ENCODE measurements at places on chromosomes 16 and 17.

DNA sequence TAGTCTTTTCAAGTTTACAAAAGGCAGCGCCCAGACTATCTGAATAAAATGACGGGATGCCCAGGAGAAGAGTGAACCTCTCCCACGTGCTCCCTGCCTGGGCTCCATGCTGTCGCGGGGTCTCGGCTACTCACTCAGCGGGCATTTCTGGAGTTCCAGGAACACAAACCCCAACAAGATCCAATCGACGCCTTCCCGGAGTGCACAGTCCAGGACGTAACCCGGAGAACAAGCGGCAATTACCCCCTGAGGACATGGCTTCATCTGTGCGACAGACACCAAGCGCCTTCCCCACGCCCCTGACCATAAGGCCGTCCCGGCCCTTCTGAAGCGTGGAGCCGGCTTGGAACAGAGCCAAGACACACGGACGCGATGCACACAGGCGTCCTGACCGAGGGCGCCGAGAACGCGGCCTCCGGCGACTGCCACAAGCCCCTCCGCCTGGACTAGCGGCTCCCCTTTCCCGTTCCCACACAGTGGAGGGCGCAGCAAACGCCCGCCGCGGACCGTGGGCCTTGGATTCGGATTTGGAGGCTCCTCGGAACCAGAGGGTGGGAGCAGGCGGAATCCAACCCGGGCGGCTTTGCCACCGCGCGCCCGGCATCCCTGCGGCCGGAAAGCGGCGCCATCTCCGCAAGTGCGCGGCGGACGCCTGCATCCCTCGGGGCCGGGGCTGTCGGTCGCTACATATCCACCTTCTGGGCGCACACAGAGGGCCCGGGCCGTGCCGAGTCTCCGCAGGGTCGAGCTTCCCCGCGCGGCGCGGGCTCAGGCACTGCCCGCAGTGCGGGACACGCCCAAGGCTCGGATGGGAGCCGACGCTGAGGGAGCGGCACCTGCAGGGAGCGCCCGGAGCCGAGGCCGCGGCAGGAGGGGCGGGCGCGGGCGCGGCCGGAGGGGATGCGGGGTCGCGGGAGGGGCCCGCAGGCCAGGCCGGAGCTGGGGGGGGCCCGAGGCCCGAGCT, 725 bp downstream of the ABCA3 start:
- no peak for DNase-seq

- no peak for DNase-seq
Observed at GRCh38 chr17:79980246-79981043, 55.2 kb downstream of the TBC1D16 start.

DNA sequence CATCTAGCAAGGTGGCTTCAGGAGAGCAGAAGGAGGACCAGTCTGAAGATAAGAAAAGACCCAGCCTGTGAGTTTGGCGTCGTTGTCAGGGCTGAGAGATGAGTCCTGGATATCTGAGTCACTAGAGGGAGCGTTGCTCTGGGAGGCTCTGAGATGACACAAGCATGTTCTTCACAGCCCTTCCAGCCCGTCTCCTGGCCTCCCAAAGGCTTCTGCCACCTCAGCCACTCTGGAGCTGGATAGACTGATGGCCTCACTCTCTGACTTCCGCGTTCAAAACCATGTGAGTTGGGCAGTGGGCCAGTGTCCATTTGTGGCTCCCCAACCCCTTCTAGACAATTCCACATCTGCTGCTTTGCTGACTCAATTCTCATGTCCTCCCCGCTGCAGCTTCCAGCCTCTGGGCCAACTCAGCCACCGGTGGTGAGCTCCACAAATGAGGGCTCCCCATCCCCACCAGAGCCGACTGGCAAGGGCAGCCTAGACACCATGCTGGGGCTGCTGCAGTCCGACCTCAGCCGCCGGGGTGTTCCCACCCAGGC, 2.3 kb downstream of the TGFB1I1 start:
- DNase-seq = no peak

DNA sequence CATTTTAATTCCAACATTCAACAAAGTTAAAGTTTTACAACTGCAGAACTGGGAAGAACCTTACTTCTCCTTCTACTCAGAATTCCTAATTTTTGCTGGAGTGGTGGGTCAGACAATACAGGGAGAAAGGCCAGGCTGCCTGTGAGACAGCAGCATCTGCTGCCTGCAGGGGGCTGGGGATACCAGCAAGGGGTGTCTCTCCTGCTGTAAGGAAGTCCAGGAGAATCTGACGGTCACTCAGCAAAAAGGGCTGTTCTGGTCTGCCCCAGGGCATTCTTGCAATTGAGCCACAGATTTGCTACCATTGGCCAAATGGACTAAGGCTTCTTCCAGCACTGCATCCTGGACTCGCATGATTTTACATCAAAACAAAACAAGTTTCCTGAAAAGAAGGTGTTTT, 426.6 kb upstream of the CDH11 start:
- DNase-seq = no peak

- DNase-seq = no peak
Observed at GRCh38 chr17:78381601-78382232, 3.3 kb downstream of the PGS1 start.

- no peak for DNase-seq
Observed at GRCh38 chr16:7270823-7271222, 61.8 kb upstream of the RBFOX1 start.

Data from left lung (tissue), 14 donors.